ENCODE measurements at places on chromosomes 3 and 15. TPM values are rescaled to one million over a fixed set of nuclear protein-coding genes. Genes with fewer than 3 reads are reported as not detected.

The CHRNB4 gene
- 1.4 TPM for polyA plus RNA-seq

GRCh38 chr3:156981005-156981404, 154.9 kb downstream of the LEKR1 start:
- no peak for DNase-seq

DNA sequence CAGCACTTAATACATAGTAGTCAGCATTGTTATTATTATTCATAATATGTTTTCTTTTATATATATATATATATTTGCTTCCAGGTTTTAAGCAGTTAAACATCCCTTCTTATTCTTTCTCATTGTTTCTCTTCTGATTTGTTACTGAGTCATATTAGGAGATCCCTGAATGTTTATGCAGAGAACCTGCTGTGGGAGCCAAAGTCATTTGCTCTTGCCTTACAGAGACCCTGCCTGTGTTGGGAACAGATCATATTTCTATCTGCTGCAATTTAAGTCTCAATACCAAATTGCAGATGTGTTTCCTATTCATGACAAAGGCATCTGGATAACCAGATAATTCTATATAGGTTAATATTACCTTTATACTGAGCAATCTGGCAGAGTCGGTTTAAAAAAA, 323.0 kb upstream of the UMPS start:
- DNase-seq, result no peak

- no peak for DNase-seq
Measured at GRCh38 chr15:59867086-59867855, 136.8 kb upstream of the FOXB1 start.

DNA sequence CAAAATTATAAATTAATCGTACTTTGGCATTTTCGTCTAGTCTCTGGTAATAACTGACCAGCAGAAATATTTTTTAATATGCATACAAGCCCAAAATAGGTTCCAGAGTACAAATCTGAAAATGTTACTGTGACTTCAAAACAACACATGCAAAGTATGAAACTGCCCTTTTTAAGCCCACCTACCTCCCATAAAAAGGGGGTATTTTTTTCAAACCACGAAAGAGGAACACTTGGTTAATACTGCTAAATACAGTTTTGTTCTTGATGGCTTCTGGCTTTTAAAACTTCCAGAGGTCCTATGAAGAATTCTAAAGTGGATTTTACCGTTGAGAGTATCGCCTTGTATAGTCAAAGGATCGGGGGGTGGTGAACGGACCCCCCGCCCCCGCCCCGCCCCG, 610.7 kb downstream of the FOXP1 start:
- no peak for DNase-seq

- no peak for DNase-seq
Measured at GRCh38 chr3:95629802-95630201, 1184.6 kb upstream of the EPHA6 start.
